Prostate gland (tissue), 2 donors: ENCODE measurements at places on chromosomes 12 and 14. TPM values are rescaled to one million over a fixed set of nuclear protein-coding genes. Genes with fewer than 3 reads are reported as not detected.

GRCh38 chr12:91579516-91580263, 397.1 kb upstream of the DCN start:
- DNase-seq, result no peak
- H3K4me3 ChIP-seq, result no peak overlapping the region
- no peak overlapping the region for H3K27ac ChIP-seq
- H3K27me3 ChIP-seq, result no peaks in the 10 kb centered on the region
- H3K4me1 ChIP-seq, result no peaks in the 10 kb centered on the region
- no peaks in the 10 kb centered on the region for H3K36me3 ChIP-seq

DNA sequence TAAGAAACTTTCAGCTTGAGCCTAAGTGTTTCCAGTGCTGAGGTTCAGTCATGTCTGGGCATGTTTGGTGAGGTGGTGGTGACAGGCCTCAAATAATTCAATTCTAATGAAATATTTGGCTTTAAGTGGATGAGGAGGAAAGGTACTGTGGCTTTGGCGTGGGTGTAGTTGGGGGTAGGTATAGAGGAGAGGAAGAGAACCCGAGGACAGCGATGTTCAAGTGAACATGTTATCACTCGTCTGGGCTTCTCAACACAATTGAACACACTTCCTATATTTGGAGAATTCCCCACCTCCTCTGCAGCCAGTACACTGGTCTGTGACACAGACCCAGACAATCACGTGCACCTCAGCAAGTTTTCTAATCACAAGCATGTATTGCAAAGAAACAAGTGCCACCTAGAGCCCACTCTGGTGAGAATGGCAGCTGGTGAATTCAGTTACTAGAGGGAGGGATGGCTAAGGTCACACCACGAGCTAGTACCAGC, 53.0 kb downstream of the IFNG-AS1 start:
- H3K4me3 ChIP-seq, result no peak overlapping the region
- no peaks in the 10 kb centered on the region for H3K27me3 ChIP-seq
- H3K36me3 ChIP-seq, result no peaks in the 10 kb centered on the region
- no peaks in the 10 kb centered on the region for H3K4me1 ChIP-seq

Gene LBHD2
- total RNA-seq, result 3.3 TPM

Gene LRRK2
- 6.8 TPM for total RNA-seq

Gene ERP27
- 2.3 TPM for total RNA-seq

Gene CEBPE
- total RNA-seq, result not detected

Gene KNTC1
- total RNA-seq, result 28.6 TPM

Gene TEX52
- 0.85 TPM for total RNA-seq
